ENCODE measurements at places on chromosomes 2 and 18. TPM values are rescaled to one million over a fixed set of nuclear protein-coding genes. Genes with fewer than 3 reads are reported as not detected.

The CACNB4 gene
- polyA plus RNA-seq: 1.9 TPM

The RAB6C gene
- polyA plus RNA-seq: not detected

The LRATD1 gene
- not detected for polyA plus RNA-seq

The M1AP gene
- 1.8 TPM for polyA plus RNA-seq

The SCG2 gene
- polyA plus RNA-seq: not detected

The CDH19 gene
- polyA plus RNA-seq: not detected

The FBLN7 gene
- not detected for polyA plus RNA-seq

The VWC2L gene
- polyA plus RNA-seq: not detected
